Pancreas (tissue), 10 donors: ENCODE measurements at places on chromosomes 3 and 15. TPM values are rescaled to one million over a fixed set of nuclear protein-coding genes. Genes with fewer than 3 reads are reported as not detected.
A peak's percentile ranks its signal among the peaks of the same experiment; 100 is the strongest.

The CCDC54 gene
- total RNA-seq: not detected

DNA sequence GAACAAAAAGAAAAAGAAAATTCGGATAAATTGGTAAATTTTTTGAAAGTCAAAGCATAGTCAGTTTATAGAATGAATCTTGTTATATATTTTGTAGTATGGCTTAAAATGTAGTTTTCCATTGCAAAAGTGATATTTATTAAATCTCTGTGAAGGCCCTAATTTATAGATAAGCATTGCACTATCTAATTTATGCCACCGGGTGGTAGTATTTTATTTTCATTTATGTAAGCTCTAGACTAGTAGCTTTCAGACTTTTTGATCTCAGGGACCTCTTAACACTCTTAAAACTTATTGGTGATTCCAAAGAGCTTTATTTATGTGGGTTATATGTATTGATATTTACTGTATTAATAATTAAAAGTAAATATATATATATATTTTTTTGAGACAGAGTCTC, 133.9 kb upstream of the LRRFIP2 start:
- H3K27me3 ChIP-seq: no peaks in the 10 kb centered on the region
- H3K4me3 ChIP-seq: no peak overlapping the region
- H3K27ac ChIP-seq: no peak overlapping the region
- DNase-seq: no peak
- peaks cover 16% of the 10 kb centered on the region for H3K4me1 ChIP-seq
- H3K36me3 ChIP-seq: no peaks in the 10 kb centered on the region

The SAMD7 gene
- total RNA-seq: not detected

The PIGZ gene
- 1.7 TPM for total RNA-seq

The ADAMTS9 gene
- 16.5 TPM for total RNA-seq

GRCh38 chr15:75335313-75335704, 554 bp upstream of the COMMD4 start:
- H3K4me1 ChIP-seq: peaks cover 5% of the 10 kb centered on the region
- peak overlapping the region; percentile 98 for H3K4me3 ChIP-seq
- no peaks in the 10 kb centered on the region for H3K27me3 ChIP-seq
- no peak for DNase-seq
- H3K36me3 ChIP-seq: no peaks in the 10 kb centered on the region

The CFAP91 gene
- 15.5 TPM for total RNA-seq

- peak; percentile 9 for DNase-seq
- H3K27ac ChIP-seq: no peak overlapping the region
- H3K4me3 ChIP-seq: no peak overlapping the region
Measured at GRCh38 chr3:73086071-73086494, 24.6 kb downstream of the EBLN2 start.

DNA sequence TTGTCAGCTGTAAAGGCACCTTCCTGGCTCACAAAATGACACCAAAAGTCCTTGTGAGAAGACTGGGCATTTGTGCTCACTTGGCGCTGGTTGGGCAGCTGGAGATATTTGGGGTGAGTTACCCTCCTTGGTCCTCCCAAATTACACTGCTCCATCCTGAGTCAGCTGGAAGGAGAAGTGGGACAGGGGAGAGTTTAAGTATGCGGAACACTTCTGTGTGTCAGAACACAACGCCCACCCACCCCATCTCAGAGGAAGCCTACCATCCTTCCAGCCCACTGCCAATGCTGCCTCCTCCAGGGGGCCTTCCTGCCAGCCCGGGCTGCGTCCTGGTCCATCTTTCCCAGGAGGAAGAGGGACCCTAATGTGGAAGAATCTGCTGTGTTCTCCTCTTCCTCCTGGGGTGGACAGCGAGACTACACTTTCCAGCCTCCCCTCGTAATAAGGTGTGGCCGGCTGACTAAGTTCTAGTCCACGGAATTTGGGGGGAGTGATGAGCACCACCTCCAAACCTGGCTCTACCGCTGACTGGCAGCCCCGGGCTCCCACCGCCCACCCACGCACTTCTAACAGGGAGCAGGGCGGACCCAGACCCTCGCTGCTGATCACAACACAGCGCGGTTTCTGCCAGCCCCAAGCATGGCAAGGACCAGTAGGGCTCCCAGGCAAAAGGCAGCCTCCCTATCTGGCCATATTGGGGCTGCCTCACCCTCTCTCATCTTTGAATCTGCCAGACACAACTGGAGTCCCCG, 265.0 kb downstream of the XXYLT1 start:
- no peaks in the 10 kb centered on the region for H3K36me3 ChIP-seq
- DNase-seq: no peak
- no peaks in the 10 kb centered on the region for H3K4me1 ChIP-seq
- no peak overlapping the region for H3K27ac ChIP-seq

The PLA2G4B gene
- 3.7 TPM for total RNA-seq

The LRRC34 gene
- total RNA-seq: 0.40 TPM

DNA sequence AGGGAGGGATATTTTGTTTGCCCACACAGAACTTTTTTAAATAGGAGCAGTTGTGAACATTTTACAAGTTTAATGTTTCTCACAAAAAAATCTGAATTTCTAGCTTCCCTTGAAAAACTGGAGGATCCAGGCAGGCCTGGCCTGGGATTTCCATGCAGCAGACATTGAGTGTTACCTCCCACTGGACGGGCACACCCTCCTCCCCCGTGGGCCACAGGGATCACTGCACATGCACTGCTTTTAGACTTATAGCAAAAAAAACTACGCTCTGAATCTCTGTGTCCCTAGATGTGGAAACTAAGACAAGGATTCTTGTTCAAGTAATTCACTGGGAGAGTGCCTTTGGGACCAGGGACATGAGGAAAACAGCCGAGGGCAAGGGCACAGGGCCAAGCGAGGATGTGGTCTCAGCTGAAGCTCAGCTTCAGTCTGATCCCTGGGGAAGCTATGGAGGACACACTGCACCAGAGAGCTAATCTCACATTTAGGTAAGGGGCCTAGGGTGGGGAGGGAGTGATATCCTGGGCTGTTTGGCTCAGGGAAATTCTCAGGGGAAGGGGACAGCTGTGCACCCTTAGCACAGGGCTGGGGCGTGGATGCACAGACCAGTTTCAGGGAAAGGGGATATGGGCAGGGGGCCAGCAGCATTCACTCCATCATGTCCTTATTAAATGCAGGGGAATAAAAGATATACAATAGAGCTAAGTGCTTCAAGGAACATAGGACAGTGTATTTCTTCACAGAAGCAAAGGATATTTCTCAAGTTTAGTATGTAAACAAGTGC, 46.0 kb downstream of the FSIP1 start:
- H3K27me3 ChIP-seq: no peaks in the 10 kb centered on the region
- H3K4me3 ChIP-seq: no peak overlapping the region
- no peak for DNase-seq
- no peaks in the 10 kb centered on the region for H3K4me1 ChIP-seq
- no peak overlapping the region for H3K27ac ChIP-seq
- no peaks in the 10 kb centered on the region for H3K36me3 ChIP-seq

- peaks cover 5% of the 10 kb centered on the region for H3K4me1 ChIP-seq
- no peak overlapping the region for H3K4me3 ChIP-seq
- H3K27me3 ChIP-seq: peaks cover 5% of the 10 kb centered on the region
Measured at GRCh38 chr3:127454051-127454450, 136.5 kb downstream of the TPRA1 start.

- H3K27ac ChIP-seq: no peak overlapping the region
- no peak for DNase-seq
Measured at GRCh38 chr3:191005790-191006189, 143.3 kb upstream of the GMNC start.

The CHRM5 gene
- not detected for total RNA-seq

DNA sequence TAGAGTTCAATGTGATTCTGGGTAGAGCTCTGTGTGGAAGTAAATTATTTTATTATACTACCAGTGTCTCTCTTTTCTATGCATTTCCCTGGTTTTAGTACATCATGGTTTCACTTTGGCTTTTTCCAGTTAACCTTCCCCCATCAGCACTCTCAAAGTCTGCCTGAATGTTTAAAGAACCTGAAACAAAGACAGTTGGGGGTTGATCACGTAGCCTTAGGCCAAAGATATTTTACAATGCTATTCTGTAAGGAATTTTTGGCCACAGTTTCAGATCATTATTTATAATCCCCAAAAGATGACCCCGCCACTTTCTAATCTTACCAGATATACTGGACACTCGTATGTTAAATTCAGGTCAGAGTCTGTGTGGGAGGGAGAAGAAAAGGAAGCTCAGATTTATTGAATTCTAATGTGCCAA, 156.3 kb upstream of the TMC3 start:
- H3K4me3 ChIP-seq: no peak overlapping the region
- no peaks in the 10 kb centered on the region for H3K27me3 ChIP-seq
- H3K36me3 ChIP-seq: no peaks in the 10 kb centered on the region
- no peak overlapping the region for H3K27ac ChIP-seq

GRCh38 chr3:193788189-193788991, 195.4 kb downstream of the OPA1 start:
- no peak overlapping the region for H3K4me3 ChIP-seq
- H3K27me3 ChIP-seq: no peaks in the 10 kb centered on the region
- peak; percentile 61 for DNase-seq

GRCh38 chr15:57035664-57036063, 117.2 kb downstream of the TCF12 start:
- no peak for DNase-seq
- H3K27ac ChIP-seq: no peak overlapping the region
- no peak overlapping the region for H3K4me3 ChIP-seq
- H3K27me3 ChIP-seq: no peaks in the 10 kb centered on the region
- peaks cover 10% of the 10 kb centered on the region for H3K4me1 ChIP-seq

The CELSR3 gene
- 0.51 TPM for total RNA-seq

GRCh38 chr3:50658416-50658815, 16.3 kb upstream of the DOCK3 start:
- no peak overlapping the region for H3K27ac ChIP-seq
- no peak overlapping the region for H3K4me3 ChIP-seq

DNA sequence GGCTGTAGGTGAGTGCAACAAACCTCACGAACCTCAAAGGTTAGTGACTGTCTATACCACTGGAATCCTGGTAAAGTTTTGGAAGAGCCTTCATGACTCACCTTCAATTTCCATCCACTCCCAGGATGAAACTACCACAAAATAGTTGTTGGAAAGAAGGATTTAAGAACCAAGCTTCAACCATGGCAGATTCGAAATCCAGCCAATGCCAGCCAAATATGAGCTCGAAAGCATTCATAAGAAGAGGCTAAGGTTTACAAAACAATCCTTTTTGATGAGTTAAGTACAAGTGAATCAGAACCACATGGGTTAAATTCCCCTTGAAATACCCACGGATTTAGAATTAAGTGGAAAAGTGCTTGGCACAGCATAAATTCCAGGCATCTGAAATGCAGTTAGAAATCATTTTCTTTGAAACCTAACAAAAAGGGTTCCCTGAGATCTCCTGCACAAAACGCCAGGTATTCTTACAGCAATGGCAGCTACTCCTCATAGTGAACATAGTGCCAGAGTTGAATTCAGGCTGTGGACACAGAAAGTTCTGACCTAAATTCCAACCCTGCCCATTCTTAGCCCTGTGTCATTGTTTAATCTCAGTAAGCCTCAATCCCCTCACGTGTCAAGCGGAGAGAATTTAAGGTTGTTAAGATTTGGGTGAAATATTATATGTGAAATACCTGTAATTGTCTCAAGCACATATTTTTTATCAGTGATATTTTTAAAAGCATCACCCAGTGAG, 89.2 kb downstream of the FBN1 start:
- no peaks in the 10 kb centered on the region for H3K27me3 ChIP-seq
- no peak overlapping the region for H3K4me3 ChIP-seq
- no peaks in the 10 kb centered on the region for H3K4me1 ChIP-seq
- H3K27ac ChIP-seq: no peak overlapping the region
- no peak for DNase-seq

DNA sequence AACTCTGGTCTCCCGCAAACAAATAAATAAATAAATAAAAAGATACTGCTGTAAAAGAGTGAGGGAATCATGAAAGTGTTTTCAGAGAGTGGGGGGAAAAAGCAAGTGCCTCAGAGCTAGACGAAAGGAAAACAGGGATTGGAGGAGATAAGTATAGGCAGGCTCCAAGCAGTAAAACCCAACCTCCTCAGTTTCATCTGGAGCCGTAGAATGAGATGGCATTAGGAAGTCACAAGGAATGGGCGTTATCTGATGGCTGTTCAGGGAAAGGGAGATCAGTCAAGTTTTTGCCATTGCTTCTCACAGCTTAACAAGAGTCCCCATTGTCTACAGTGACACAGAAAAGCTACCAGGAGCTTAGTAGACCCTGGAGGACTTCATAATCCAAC, 451.5 kb upstream of the PPP2R3A start:
- no peaks in the 10 kb centered on the region for H3K27me3 ChIP-seq
- no peak overlapping the region for H3K27ac ChIP-seq
- no peak overlapping the region for H3K4me3 ChIP-seq
- no peak for DNase-seq
- no peaks in the 10 kb centered on the region for H3K4me1 ChIP-seq

DNA sequence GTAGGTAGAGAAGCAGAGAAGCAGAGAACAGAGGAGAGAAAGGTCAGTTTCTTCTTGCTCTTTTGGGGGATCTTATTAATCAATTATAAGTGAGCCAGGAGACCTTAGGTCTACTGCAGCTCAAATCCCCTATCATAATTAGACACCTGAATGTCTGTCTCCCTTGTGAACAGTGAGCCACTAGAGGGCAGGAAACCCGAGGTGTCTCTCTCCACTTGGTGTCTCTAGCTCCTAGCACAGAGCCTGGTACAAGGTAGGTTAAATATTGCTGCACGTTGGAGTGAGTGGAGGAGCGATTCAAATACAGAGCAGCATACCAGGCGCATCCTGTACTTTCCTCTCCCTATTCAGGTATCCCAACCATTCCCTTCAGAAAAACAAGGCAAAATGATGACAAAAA, 2.0 kb upstream of the ST8SIA2 start:
- no peak overlapping the region for H3K27ac ChIP-seq
- H3K4me1 ChIP-seq: no peaks in the 10 kb centered on the region
- peaks cover 23% of the 10 kb centered on the region for H3K27me3 ChIP-seq
- H3K36me3 ChIP-seq: no peaks in the 10 kb centered on the region
- no peak for DNase-seq

GRCh38 chr15:27847775-27848710, 251.1 kb downstream of the OCA2 start:
- no peak overlapping the region for H3K4me3 ChIP-seq
- no peaks in the 10 kb centered on the region for H3K36me3 ChIP-seq
- no peaks in the 10 kb centered on the region for H3K4me1 ChIP-seq
- DNase-seq: no peak
- no peak overlapping the region for H3K27ac ChIP-seq
- no peaks in the 10 kb centered on the region for H3K27me3 ChIP-seq

The NDUFAF3 gene
- total RNA-seq: 20.9 TPM

GRCh38 chr15:65334586-65335231, 30.2 kb downstream of the RNU5B-1 start:
- no peak overlapping the region for H3K27ac ChIP-seq
- H3K4me1 ChIP-seq: no peaks in the 10 kb centered on the region
- no peaks in the 10 kb centered on the region for H3K27me3 ChIP-seq
- no peak for DNase-seq
- H3K36me3 ChIP-seq: no peaks in the 10 kb centered on the region

DNA sequence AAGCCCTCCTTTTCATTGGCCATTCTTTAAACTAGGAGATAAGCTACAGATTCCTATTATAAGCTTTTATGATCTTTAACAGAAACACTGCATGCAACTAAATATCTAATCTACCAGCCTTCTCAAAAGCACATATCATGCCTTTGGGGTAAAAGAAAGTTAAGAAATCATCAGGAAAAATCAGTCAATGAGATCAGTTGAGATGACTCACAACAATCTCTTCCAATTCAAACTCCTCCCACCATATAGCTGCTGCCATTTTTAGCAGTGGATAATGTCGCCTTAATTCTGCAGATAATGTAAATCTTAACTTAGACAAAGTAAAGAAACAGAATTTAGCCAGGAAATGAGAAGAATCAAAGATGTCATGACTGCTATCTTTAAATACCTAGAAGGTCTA, 135.2 kb upstream of the BCL6 start:
- H3K4me1 ChIP-seq: peaks cover 7% of the 10 kb centered on the region
- no peak for DNase-seq
- no peak overlapping the region for H3K27ac ChIP-seq
- no peaks in the 10 kb centered on the region for H3K27me3 ChIP-seq
- no peak overlapping the region for H3K4me3 ChIP-seq
